CD4-positive, alpha-beta T cell treated with Interleukin-1 beta for 1 hour (primary cell): ENCODE measurements at places on chromosomes 1 and 21.

DNA sequence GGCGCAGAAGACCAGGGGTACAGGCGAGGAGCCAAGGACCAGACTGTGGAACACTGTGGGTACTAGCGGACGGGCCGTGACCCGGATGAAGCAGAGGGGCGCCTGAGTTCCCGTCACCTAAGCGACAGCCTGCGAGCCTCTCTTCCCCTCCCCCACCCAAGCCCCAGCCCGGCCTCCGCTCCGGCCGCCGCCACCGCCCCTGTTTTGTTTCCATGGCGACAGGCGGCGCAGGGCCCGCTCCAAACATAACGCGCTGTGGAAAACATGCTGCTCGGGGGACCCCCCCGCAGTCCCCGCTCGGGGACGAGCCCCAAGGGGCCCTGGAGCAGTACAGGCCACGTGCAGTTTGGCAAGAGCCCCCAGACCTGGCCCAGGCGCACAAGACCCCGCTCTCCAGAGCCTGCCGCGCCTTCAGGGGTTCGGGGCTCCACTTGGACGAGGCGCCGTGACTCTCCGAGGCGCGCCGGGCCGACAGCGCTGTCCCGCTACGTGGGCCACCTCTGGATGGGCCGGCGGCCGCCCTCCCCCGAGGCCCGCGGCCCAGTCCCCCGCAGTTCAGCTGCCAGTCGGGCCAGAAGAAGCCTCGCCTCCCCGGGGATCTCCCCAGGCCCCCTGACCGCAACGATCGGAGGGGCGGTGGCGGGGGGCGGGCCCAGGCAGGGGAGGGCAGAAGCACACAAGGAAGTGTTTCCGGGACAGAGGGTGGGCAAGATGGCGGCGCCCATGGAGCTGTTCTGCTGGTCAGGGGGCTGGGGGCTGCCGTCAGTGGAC lies at the start of gene MTX1:
Gene MTX1, plus strand, starts transcription at position 155 of the 771 bp plus-strand sequence. Its CDS starts 110 bp downstream, at position 265.
- peak; percentile 94 for DNase-seq

- no peak for DNase-seq
Measured at GRCh38 chr1:118084400-118084799, 100.6 kb downstream of the SPAG17 start.

GRCh38 chr21:41016472-41016871 lies 151.5 kb upstream of the BACE2 start:
- DNase-seq = no peak

- DNase-seq = no peak
Measured at GRCh38 chr1:159828176-159828575, 1.5 kb downstream of the SLAMF8 start.

GRCh38 chr21:36466061-36466511 lies 13.8 kb downstream of the CLDN14 start:
- no peak for DNase-seq

DNA sequence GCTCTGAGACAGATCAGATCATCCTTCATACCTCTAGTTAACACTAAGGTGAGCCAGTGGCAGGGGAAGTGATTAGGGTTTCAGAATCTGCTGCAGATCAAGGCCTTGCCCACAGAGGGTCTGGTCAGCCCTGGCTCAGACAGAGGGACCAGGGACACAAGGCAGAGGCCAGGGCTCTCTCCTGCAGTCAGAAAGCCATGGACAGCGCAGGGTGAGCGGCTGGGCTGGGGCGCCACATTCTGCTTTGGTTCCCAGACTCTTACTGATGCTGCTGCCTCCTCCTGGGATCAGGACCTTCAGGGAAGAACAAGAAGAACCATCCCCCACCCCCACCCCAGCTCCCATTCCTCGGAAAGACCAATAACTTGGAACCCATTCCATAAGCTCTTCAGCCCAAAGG lies 43.1 kb downstream of the GPR161 start:
- no peak for DNase-seq

DNA sequence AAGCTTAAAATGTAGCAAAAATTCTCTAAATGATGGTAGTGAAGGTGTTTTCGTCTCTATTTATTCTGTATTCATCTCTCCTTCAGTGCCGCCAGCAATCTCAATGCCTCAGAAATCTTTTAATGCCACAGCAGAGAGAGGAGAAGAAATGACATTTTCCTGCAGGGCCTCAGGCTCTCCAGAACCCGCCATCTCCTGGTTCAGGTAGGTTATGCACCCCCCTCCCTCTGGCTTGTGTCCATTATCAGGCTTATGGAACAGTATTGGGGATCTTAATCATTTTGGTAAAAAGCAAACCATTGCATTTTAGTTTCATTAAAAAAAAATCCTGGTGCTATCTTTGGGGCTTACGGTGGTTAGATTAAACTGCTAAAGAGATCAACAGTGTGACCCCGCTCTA lies 326.1 kb downstream of the NCAM2 start:
- no peak for DNase-seq
